ENCODE measurements at places on chromosomes 1 and 21.

- DNase-seq, result no peak
Measured at GRCh38 chr1:216815260-216816131, 92.3 kb upstream of the ESRRG start.

- DNase-seq, result no peak
Measured at GRCh38 chr1:163187849-163188248, 14.9 kb downstream of the RGS5 start.

DNA sequence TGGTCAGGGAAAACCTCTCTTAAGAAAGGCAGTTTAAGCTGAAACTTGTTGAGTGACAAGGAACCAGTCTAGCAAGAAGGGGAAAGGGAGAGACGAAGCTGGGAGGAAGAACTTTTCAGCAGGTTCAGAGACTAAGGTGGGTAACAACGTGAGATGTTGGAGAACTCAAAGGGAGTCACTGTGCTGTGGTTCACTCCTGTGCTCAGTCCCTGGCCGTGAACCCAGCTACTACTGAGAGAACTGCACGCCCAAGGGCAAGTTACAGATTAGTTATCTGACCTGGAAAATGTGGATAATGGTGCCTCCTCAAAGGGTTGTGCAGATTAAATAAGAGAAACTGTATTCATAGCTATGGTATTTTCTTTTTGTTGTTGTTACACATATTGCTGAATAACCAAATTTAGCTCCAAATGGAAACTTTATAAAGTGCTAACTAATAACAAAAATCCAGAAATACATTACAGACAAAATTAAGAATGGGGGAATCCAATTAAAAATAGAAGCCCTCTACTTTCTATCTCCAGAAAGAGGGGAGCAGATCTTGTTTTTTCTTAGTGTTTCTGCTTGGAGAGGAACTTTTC is 2.9 kb downstream of the ZBTB40 start:
- DNase-seq, result no peak

DNA sequence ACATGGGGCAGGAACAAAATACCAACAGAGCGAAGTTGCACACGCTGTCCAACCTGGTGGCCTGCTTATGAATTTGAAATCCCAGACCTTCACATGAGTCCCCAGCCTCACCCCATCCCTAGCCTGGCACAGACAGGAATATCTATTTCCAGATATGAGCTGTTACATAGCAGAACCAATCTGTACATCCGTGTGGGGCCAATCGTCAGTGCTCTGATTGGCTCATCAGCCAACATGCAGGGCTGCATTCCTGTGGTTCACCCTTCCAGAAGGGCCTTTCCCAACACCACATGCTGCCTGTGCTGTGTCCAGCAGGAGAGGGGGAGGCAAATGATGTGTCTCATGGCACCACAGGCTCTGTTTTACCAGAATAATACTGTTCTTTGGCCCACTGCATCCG is 31.3 kb downstream of the CCN1 start:
- no peak for DNase-seq

DNA sequence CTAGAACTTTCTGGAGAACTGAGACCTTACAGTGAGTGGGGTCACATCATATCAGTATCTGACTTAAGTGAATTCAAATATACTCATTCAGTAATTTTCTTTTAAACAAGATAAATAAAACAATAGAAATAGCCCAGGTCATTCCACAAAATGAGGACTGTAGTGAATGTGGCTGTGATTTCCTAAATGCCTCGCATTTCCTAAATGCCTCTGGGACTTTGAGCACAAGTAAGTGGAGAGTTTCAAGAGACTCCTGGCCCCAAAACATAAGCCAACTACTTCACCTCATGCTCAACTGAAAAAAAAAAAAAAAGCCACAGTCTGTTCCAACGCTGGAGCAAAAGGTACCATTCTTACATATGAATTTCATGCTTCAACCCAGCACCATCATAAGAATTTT is 81.5 kb downstream of the ZNF281 start:
- no peak for DNase-seq

GRCh38 chr1:67840449-67840848 is 7.2 kb upstream of the GNG12 start:
- no peak for DNase-seq

- no peak for DNase-seq
Measured at GRCh38 chr1:224430511-224431113, 4.0 kb downstream of the WDR26 start.

DNA sequence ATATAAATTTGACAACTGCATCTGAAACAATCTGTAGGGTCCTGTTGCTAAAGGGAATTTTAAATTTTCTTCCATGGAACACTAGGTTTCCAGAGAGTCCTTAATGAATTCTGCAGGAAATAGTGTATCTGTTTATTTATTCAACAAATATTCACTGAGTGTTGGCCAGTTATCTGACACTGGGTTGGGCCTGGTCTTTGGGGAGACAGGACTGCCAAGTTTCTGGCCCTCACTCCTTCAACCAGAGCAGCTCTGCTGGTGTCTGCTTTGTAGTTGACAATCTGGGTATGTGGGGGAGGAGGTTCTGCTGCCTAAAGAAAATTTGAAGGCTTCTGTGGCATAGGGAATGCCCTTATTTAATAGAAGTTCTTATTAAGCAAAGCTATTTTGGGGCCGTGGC is 26.1 kb upstream of the HUNK start:
- no peak for DNase-seq

DNA sequence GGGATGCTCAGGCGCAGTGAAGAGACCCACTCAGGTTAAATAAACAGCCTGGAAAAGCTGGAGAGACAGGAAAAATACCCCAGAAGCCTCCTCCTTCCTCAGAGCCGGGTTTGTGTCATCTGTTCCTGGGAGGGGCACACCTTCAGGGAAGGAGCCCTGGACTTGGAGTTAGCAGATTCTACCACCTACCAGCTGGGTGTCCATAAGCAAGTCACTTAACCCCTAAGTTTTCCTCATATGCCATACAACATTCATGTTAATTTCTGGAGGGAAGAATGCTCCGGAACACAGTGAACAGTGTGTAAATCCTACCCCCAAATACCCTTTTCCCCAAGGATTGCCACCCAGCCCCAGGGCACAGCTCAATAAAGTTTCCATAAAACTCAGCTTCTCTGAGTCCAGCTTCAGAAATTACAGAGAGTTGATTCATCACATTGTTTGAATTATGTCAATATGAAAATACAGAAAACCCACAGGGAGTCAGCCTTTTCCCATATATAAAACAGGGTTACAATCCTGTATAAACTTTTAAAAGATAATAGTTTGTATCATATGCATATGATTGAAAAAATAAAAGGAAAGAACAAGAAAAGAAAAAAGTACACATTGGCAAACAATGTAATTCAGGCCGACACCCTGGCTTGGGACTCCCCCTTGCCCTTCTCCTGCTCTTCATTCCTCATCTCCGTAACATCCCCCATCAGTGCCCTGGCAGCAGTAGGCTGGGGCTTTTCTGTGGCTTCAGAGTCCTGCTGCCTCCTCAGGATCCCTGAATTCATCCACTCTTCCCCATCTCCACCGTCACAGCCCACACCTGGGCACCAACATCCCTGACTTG is 291.8 kb upstream of the USP24 start:
- no peak for DNase-seq

DNA sequence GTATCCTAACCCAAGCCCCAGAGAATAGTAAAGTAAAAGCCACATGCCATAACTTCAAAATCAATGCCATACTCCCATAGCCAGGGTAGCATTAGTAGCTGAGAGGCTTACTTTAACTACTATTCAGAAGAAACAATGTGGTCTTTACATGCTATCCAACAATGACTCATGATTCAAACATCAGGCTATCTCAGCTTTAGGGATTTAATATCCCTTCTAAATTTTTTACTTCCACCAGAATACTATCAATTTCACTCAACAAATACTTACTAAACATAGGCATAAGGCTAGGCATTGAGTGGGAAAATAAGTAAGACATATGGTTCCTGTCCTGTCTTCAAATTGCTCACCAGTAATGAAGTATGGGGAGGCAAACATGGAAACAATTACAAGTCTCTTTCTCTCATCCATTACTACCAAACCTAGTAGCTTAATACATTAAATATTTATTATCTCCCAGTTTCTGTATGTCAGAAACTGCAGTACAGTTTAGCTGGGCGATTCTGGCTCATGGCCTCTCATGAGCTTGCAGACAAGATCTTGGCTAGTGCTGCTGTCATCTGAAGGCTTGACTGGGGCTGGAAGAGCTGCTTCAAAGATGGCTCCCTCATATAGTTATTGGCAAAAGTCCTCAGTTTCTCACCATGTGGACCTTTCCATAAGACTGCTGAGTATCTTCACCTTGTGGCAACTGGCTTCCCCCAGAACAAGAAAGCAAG is 30.7 kb downstream of the EVI5 start:
- DNase-seq, result no peak

DNA sequence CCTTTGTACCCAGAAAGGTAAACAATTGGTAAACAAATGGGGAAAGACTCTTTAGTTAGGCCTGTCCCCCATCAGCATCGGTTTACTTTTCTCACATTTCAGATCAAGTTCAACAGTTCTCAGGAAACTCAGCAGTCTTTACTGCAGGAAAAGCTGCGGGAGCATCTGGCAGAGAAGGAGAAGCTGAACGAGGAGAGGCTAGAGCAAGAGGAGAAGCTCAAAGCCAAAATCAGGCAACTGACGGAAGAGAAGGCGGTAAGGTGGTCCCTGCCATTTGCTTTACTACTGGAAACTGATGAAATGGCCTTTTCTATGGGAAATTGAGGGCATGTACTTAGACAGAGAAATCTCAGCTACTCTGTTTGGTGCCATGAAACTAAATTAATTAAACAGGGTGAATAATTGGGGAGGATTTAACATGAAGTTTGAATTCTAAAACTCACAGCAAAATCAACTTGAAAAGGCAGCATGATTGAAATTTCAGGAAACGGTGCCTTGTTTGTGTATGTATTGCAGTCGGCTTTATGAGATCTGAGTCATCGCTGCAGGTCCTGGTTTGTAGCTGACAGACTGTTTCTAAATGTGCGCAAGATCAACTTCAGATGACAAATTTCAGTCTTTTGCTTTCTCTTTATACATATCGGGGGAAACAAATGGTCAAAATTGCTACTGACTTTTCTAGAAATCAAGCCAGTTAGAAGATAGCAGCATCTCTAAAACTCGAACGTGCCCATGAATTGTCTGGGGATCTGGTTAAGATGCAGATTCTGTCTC is 67.9 kb upstream of the EFHD2 start:
- DNase-seq, result no peak

- DNase-seq, result no peak
Measured at GRCh38 chr1:66182551-66183178, 351.3 kb upstream of the SGIP1 start.

- no peak for DNase-seq
Measured at GRCh38 chr1:175635092-175635491, 108.3 kb downstream of the TNR start.

DNA sequence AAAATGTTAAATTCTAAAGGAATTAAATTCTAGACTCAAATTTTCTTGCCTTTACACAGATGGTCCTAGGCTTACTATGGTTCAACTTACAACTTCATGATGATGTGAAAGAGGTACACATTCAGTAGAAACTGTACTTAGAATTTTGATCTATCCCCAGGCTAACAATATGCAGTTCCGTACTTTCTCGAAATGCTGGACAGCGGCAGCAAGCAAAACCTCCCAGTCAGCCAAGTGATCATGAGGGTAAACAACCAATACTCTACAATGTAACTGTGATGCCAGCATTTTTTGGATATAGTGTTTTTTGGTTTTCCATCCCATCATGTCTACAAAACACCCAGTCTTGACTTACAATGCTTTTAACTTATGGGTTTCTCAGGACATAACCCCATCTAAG is 25.7 kb downstream of the VAV3 start:
- no peak for DNase-seq
